ENCODE measurements at places on chromosomes 7 and 10.

DNA sequence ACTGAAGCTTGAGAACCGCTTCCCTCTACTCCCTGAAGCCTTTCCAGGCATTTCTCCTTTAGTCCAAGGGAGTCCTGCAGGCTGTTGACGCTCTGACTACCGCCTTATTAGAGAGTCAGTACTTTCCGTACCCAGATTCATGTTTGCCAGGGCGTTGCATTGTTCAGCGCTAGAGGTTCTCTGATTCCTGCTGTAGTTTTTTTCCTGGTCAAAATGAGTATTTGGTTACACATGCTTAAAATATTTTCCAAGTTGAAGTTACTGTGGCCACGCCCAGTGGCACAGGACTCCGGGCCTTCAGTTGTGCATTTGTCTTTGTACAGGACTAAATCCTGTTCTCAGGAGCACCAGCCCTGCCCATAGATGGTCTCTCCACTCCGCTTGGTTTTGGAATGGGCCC, 7.9 kb downstream of the MTURN start:
- DNase-seq, result no peak

DNA sequence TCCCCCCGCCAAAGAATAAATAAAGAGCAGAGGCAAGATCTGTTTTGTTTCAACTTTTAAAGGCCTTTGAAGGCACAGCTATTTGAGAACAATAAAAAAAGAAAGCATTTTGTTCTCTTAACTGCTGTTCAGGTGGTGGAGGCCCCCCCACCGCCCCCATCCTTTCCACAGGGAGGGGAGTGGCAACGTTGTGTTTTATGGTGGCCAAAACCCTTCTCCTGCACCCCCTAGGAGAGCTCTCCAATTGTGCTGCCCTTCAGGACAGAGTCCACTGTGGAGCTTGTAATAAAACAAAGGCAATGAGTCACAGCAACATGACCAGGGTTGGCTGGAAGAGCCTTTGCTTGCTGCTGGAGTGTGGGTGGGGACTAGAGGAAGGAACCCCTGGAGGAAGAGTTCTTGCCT, 987.9 kb downstream of the KCNMA1 start:
- DNase-seq, result no peak

- DNase-seq, result no peak
Observed at GRCh38 chr7:83996879-83997278, 197.7 kb downstream of the SEMA3A start.

GRCh38 chr7:134293002-134293740, 23.6 kb downstream of the SLC35B4 start:
- DNase-seq, result no peak

DNA sequence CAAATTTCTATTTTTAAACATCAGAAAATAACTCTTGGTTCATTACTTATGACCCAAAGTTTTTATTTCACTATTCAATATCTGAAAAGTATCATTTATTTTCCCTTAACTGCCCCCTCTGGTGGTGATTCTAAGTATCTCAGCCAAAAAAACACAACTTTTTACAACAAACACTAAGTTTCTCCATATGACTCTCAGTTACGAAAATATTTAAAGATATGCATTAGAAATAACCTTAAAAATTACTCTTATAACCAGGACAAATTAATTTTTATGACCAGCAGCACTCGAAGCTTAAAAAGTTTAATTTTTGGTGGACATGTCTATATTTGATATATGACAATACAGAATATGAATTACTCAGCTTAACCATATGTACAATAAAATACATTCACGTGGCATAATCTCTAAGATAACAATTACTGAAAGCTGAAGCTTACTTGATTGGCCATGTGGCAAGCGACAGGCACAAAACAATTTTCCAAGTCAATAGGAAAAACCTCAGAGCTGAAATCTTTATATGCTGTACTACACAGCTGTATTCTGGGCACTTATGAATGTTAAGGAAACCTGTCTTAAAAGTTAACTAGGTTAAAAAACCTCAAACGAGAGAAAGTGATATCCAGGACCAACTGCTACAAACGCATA, 2.3 kb downstream of the HNRNPA2B1 start:
- DNase-seq, result no peak

DNA sequence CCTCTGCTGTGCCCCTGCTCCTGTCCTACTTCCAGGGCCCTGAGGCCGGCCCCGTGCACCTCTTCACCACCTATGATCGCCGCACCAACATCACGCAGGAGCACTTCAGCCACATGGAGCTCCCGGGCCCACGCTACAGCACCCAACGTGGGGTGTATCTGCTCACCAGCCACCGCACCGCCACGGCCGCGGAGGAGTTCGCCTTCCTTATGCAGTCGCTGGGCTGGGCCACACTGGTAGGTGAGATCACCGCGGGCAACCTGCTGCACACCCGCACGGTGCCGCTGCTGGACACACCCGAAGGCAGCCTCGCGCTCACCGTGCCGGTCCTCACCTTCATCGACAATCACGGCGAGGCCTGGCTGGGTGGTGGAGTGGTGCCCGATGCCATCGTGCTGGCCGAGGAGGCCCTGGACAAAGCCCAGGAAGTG, 1.8 kb downstream of the RBP3 start:
- DNase-seq, result no peak

GRCh38 chr7:100079024-100079560, 2.4 kb downstream of the ZNF3 start:
- DNase-seq, result no peak

- DNase-seq, result no peak
Observed at GRCh38 chr10:28815681-28816080, 138.4 kb downstream of the BAMBI start.

- DNase-seq, result no peak
Observed at GRCh38 chr10:72283131-72283530, 9.4 kb downstream of the DDIT4 start.

GRCh38 chr10:131173484-131174210, 137.9 kb downstream of the TCERG1L start:
- DNase-seq, result no peak

DNA sequence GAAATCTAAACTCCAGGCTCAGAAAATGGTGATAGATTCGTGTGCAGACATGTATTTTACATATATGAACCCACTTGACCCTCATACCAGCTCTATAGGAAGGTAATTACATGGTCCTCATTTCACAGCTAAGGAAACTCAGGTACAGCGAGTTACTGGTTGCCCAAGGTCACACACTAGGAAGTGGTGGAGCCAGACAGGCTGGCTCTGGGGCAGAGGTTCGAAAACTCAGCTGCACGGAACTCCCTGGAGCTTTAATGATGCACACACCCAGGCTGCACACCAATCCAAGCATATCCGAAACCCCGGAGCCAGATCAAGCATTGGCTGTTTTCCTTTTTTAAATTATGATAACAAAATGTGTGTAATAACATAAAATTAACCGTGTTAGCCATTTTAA, 172.4 kb downstream of the COBL start:
- no peak for DNase-seq

- DNase-seq, result no peak
Observed at GRCh38 chr10:46326066-46326465, 39.3 kb downstream of the ANTXRL start.

GRCh38 chr10:72242675-72243074, 26.6 kb upstream of the ASCC1 start:
- no peak for DNase-seq

- DNase-seq, result no peak
Observed at GRCh38 chr7:17863095-17863808, 77.0 kb downstream of the SNX13 start.

DNA sequence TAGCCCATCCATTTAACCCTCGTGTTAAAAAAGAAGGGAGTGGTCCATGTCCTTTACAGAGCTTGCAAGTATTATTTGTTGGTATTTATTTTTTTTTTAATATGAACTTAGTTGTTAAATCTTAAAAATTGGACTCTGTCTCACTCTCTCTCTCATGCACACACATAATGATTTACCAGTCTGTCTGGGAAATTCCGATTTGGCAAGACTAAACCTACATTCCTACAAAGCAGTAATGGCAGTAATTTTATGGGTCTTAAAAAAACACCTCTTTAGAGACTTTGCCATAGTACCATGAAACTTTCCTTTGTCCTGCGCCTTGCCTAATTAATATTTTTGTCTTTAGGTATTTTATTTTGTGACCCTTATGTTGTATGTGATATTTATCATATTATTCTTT, 239.5 kb upstream of the PPP1R3A start:
- DNase-seq, result no peak

GRCh38 chr7:159068893-159069448, 75.7 kb downstream of the VIPR2 start:
- no peak for DNase-seq

GRCh38 chr10:115092258-115092554, 959 bp upstream of the ATRNL1 start:
- DNase-seq, result no peak

GRCh38 chr7:137441451-137441850, 97.9 kb upstream of the PTN start:
- no peak for DNase-seq

DNA sequence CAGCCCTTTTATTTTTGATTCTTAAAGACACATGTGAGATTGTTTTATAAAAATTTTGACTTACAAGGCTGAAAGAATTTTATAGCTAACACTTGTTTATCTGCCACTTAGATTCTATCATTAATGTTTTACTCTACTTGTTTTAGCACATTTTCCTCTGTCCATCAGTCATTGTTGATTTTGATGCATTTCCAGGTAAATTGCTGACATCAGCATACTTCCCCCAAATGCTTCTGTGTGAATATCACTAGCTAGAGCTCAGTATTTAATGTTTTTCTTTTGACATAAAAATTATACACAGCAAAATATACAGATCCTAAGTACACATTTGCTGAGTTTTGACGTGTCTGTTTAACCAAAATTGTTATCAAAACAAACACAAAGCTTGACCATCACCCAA, 43.0 kb downstream of the INPP5A start:
- DNase-seq, result no peak

- DNase-seq, result no peak
Observed at GRCh38 chr7:147859033-147859432, 731.5 kb upstream of the C7orf33 start.

- no peak for DNase-seq
Observed at GRCh38 chr7:151435971-151436370, 4.0 kb downstream of the CRYGN start.

- no peak for DNase-seq
Observed at GRCh38 chr7:98209166-98209920, 1.9 kb upstream of the BHLHA15 start.

DNA sequence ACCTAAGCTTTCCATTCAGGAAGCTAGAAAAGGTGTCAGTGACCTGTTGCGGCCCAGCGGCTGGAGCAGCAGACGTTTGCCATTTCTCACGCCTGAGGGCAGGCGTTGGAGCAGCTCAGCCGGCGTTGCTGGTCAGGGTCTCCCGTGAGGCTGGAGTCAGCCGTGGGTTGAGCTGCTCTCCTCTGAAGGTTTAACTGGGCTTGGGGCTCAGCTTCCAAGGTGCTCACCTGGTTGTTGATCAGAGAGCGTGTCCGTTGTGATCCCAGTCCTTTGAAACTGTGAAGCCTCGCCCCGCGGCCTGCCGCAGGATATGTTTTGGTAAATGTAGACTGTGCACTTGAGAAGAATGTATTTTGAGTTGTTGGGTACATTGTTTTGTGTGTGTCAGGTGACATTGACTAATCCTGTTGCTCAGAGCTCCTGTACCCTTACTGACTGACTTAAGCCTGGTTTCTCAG, 20.6 kb upstream of the PWWP2B start:
- no peak for DNase-seq

- DNase-seq, result no peak
Observed at GRCh38 chr7:51450541-51450940, 133.9 kb upstream of the COBL start.

DNA sequence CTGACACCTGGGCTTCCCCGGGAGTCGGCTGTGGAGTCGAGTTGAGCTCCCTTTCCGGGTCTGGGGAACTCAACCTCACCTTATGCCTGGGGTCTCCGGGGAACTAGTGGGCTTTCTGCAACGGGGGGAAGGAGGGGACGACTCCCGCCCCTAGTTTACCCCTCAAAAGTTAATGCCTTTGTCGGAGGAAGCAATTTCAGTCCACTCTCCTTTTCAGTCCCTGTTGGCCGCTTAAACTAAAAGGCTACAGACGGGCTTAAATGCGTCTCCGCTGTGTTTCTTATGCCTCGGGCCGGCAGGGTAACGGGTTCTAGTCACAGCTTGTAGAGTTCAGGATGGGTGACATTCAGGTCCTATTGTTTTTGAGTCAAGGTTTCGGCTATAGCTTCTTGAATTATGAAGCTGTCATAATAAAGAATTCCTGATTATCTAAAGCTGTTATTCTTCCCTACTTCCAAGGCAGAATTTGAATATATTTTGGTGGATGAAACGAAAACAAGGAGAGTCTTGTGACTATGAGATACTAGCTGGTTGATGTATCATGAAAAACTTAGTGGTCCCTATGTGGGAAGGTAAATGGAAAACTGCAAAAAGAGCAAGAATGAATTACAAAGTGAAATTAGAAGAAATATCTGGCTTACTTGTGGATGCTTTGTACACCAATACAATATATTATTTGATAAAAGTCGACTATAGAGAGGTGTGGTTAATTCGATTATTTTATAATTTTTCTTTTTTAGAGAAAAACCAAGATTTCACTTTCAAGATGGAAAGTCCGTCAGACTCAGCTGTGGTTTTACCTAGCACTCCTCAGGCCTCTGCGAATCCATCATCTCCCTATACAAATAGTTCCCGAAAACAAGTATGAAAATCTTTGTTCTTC, 495 bp downstream of the SFR1 start:
- DNase-seq, result no peak

DNA sequence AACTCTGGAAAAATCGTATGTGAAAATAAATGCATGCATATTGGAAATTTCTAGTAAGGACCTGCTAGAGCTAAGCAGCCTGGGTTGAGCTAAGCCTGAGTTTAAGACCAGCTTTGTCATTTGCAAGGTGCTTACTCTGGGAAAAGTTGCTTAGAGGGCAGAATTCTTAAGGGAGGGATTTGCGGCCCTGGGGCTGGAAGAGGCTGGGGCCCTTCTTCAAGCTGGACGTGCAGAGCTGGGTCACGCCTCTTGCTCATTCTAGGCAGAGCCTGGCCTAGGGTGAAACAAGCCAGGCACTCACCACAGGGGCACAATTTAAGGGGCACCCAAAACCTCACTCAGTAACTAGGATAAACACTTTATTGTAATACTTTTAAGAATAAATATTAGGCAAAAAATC, 137.2 kb downstream of the ARHGAP22 start:
- no peak for DNase-seq

GRCh38 chr7:82286096-82286797, 157.3 kb downstream of the CACNA2D1 start:
- no peak for DNase-seq

All from iPS DF 6.9 (cell line).